ENCODE measurements at places on chromosomes 5 and 9.

DNA sequence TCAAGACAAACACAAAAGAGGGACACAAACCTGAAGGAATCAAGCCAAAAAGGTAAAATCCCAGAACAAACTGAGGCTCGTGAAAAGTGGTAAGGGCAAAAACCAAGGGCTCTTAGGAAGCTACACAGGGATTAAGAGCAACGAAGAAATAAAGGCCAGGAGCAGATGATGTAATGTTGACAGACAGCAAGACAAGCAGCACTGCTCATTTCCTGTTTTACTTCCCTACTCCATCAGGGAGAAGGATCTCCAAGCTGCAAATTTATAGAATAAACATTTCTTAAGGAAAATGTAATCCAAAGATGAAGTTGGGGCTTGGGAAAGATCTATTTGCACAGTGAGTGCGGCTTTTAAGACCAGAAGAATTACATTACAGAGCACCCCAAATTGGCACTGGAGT is 182.3 kb upstream of the MAP1B start:
- no peak for DNase-seq

- DNase-seq, result no peak
Observed at GRCh38 chr5:130963798-130964197, 201.3 kb downstream of the HINT1 start.

DNA sequence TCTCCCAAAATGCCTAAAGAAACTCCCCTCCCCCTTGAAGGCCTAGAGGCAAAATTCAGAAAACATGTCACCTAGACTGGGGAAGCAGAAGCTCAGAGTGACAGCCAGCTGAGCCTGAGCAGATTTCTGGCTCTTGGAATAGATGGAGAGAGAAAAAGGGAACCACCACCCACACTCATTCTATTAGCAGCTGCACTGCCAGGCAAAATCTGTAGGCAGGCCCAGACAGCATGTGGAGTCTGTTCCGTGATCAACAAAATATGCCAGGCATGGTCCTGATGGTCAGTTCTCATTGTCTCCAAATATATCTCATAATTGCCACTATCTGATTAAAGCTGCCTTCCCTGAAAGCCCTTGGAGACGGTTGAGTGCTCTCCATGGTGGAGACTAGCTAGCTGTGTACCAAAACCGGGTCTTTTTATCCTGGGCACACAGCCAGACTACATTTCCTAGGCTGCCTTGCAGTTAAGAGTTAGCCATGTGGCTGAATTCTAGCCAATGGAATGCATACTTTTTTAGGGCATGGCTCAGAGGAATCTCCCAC is 131.7 kb upstream of the GPR151 start:
- DNase-seq, result no peak

DNA sequence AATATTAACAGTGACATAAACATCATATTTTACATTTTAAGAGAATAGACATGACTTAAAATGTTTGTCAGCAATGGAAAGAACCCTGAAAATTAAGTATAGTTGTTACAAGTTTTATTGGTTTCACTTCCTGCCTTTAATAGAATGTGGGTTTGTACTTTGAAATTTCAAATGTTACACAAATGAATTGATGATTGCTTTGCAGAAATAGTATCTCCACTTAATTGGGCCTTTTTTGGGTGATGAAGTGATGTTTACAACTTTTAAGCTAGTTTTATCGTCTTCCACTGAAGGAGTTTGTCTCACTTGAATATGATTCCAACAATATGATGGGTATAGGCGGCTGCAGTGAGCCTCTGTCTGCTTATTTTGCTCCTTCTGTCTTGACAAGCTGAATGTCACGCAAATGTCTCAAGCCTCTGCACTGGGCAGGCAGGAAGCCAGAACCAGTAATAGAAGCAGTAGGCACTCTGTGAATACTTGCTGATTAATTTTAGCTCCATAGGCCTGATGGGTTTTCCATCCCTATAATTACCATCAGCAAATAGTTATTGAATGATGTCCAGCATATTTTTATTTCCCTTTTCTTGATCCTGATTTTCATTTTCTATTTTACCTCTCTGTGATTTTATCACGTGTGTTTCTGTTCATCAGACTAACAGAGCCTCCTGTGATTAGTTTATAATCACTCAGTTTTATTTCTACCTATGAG is 10.6 kb upstream of the NR3C1 start:
- DNase-seq, result no peak

DNA sequence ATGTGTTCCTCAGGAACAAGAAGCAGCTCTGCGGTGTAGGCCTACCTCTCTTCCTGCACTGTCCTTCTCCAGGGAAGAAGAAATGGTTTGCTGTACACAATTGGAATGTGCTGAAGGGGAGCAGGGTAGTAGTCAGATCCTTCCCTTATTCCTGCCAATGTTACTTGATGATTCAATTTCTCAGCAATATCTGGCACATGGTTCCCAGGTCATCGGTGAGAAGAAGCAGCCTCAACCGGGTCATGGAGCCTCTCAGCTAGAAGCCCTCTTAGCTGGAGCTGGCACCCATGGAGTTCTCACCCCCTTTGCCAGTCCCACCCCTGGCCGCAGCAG is 36.9 kb downstream of the ACTBL2 start:
- no peak for DNase-seq

DNA sequence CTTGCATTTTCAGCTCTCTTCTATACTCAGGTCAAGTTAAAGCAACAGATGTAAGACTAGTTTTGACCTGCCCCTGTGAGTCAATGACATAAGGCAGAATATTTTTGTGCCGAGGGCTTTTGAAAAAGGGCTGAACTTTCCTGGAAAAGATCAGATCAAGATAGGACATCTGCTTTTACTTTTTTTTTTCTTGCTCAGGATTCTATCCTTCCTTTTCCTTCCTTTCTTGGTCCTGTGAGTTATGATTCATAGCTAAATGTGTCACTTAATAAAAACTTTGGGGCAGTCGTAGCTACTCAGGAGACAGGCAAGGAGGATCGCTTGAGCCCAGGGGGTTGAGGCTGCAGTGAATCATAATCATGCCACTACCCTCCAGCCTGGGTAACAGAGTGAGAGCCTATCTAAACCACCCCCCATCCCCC is 84.3 kb upstream of the BRINP1 start:
- no peak for DNase-seq

DNA sequence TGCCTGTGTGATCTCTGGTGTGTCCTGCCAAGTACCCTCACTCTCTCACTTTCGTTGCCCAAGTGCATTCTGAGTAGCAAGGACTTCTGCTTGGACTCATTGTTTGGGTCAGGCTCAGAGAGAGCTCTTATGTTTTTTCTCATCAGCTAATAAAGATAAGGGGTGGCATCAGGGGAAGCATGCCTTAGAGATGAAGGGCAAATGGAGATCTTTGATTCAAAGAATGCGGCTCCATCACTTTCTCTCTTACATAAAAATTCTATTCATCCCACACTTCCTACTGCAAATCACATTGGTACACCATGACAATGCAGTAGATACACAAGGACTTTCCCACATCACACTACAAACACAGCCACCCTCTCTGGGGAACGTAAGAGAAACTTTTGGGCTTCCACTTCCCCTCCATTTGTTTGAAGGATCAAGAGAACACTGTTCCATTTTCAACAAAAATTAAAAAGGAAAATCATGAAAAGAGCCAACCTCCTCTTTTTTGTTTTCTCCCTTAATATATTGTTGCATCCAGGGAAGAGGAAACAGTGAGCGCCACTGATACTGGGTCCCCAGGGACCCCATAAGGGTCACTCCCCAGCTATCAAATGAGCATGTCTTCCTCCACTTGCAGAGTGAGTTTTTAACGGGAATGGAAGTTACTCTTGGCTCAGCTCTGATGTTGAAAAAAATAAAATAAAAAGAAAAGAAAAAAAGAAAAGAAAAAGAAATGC is 73.0 kb downstream of the ZNF366 start:
- no peak for DNase-seq

GRCh38 chr5:7856855-7857254 is 5.9 kb upstream of the CFAP90 start:
- peak; percentile 56 for DNase-seq

DNA sequence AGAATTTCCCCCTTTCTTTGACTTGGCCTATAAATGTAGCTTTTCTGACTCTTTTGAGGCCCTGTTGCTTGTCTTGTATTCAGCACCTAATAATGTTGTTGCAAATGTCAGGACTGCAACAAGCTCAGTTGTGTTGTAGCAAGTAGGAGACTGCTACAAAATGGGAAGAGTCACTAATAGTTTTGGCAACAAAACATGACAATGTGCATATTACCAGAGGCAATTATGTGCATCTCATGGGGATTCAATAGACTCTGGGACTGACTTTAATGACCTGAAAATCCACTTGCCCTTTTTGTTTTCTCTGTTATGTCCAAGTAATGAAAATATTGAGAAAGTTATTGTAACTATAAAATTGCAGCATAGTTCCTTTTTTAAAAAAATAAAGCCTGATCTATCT is 368.4 kb downstream of the OSTF1 start:
- no peak for DNase-seq

GRCh38 chr5:141850244-141850768 is 27.9 kb downstream of the PCDH1 start:
- DNase-seq, result peak; percentile 51

- DNase-seq, result no peak
Observed at GRCh38 chr9:127423476-127423933, 677 bp upstream of the ZNF79 start.

- DNase-seq, result no peak
Observed at GRCh38 chr9:76905791-76906646, at the start of gene PRUNE2. Gene PRUNE2, minus strand, starts transcription at chr9:76906114. Its CDS starts 151 bp downstream, at chr9:76905963.

- no peak for DNase-seq
Observed at GRCh38 chr5:59066367-59067163, 483.7 kb downstream of the RAB3C start.

DNA sequence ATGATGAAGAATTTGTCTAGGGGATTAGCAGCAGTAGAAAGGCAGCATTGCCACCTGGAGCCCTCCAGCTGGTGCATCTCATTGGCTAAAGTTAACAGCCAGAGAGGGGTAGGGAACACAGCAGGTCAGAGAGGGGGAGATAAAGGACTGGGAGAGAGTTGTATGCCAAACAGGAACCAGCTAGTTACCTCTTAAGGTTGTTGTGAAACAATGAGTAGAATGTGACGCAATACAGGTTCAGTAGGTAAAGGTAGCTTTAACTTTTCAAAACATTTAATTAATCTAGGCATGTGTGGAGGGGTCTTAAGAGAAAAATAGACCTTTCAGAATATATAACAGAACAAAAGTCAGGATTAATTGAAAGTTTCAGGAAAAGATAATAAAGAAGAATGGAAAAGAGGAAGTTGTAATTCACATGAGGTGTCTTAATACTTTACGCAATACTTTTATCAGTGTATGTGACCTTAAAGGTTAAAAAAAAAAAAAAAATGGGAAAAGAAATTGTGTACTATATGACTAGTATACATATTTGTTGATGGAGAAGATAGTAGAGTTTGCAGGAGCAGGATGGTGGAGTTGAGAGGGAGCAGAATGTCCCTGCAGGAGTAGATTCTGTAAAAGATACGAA is 14.3 kb downstream of the FBXO38 start:
- peak; percentile 17 for DNase-seq

- no peak for DNase-seq
Observed at GRCh38 chr9:133758228-133758627, 20.1 kb upstream of the SARDH start.

DNA sequence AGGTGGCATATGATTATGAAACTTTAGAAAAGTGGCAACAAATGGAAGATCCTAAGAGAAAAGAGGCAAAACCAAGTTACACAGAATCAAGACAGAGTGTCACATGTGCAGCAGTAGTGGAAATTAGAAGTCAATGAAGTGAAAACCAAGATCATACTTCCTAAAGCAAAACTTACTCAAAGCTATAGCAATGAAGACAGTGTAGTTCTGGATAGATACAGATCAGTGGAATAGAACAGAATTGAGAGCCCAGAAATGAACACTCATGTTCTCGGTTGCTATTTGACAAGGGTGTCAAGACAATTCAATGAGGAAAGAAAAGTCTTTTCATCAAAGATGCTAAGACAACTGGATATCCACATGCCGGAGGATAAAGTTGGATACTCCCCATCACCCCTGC is 43.5 kb downstream of the NAA35 start:
- DNase-seq, result no peak

DNA sequence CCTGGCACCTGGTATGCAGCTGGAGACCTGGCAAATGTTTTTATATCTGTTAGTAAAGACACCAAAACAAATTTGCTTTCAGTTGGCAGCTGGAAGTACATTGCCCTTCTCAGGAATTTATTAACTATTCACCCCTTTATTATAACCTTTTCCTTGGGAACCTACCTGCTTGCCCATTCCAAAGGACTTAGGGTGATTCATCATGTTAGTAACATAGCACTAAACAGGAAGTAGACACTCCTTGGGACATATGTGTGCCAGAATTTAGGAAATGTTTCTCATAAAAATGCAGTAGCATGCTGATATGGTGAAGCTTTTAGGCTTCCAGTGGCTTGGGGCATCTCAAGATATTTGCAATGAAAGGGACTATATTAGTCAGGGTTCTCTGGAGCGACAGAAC is 184.2 kb downstream of the DMAC1 start:
- no peak for DNase-seq

GRCh38 chr9:76521906-76522305 is 62.9 kb downstream of the GCNT1 start:
- no peak for DNase-seq

GRCh38 chr9:16135968-16136367 is 583.1 kb downstream of the CCDC171 start:
- DNase-seq, result no peak

DNA sequence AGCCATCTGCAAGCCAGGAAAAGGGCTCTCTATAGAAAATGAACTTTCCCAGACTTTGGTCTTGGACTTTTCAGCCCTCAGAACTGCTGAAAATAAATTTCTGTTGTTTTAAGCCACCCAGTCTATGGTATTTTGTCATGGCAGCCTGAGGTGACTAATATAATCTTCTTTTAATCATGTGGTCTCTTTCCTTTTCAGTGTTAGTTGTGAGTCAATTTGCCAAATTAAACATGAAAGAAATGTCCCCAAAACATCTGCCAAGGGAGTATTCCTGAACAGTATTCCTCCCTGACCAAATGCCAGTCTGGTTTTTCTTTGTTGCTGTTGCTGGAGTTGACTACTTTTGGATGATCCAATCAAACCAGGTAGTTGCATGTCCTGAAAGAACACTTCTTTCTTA is 4.7 kb upstream of the YTHDC2 start:
- DNase-seq, result no peak

DNA sequence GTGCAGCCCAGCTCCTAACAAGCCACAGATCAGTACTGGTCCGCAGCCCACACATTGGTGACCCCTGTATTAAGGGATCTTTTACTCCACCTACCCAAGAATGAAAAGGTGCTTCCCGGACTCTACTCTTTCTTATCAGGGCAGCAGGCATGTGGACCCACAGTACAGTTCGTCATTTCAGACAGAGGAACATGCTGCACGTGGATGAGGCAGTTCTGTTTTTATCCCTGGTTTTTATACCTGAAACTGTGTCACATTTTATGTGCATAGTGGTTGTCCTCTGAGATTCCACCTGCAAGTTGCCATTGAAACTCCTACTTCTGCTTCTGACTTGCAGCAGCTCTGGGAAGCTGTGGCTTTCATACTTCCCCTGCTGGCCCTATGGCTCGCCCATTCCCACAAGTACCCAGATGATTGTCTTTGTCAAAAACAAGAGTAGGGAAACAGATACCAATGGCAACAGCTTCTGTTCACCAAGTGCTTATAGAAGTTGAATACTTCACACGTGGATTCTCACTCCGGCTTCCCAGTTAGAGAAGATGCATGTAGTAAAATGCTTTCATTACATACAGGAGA is 208.0 kb downstream of the TRIO start:
- no peak for DNase-seq
